HT1080 (cell line): ENCODE measurements at places on chromosomes 5 and 9. TPM values are rescaled to one million over a fixed set of nuclear protein-coding genes. Genes with fewer than 3 reads are reported as not detected.

DNA sequence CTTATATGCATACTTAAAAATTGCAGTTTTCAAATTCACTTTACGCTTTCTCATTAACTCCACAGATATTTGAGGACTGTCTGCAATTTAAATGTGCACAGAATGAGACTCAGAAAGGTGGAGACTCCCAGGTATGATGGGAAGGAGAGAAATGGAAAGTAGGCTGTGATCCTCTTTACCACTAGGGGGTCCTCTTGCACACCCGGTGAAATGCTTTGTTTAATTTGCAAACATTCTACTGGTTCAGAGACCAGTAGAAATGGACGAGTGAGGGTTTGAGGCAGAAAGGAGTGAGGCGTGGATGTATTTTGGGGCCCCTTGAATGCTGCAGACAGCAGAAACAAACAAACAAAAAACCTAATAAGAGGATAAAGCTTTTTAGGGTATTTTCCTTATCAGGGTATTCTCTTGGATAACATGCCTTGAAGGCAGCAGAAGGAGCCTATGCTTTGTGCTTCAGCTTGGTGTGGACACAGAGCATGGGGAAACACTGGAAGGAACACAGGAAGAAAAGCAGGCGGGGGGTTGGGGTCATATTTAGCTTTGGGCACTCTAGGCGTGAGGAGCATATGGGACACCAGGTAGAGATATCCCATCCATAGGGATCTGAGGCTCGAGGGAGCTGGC lies 410.1 kb downstream of the DMRT2 start:
- peak; percentile 16 for DNase-seq

DNA sequence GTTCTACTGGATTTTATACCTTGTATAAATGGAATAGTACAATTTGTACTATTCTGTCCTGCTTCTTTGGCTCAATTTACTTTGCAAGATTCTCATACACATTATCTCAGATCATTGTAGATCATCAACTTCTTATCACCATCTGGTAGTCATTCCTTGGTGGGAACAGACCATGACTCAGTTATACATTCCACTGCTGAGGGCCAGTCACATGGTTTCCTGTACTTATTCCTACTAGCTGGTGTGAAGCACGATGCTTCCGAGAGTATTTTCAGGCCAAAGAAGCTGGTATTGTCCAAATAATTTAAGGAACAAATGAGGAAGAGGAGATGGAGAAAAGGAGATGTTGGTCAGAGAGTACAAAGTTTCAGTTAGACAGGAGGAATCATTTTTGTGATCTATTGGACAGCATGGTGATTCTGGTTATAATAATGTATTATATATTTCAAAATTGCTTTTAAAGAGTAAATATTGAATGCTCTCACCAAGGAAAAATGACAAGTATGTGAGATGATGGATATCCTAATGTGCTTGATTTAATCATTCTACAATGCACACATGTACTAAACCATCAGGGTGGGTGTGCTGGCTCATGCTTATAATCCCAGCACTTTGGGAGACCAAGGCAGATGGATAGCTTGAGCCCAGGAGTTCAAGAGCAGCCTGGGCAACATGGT lies 124.1 kb downstream of the SYK start:
- DNase-seq, result peak; percentile 57

DNA sequence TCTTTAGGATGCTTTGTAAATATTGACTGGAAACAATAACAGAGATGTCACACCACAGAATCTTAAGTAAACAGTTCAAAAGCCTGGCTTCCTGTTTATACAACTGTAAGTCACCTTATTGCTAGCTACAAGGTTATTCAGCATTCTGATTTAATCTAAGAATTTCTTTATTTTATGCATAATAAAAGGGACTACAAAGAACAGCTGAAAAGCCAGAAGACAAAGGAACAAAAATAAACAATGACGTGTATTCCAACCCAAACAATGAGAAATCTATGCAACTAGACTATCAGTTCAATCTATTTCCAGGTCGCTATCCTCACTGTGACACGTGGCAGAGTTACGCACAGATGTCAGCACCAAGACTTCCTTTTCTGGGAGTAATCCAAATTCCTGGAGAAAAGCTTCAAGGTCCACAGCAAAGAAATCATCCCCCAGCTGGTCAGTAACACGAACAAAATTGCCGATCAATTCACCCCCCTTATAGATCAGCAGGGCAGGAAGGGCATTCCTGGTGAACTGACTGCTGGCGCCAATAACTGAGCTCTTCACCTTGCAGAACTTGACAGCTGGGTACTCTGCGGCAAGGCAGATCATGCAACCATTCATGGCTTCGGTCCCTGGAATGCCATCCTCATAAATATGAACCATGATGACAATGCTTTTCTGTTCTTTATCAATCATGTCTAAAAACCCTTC lies 8.4 kb downstream of the PDCL start:
- DNase-seq, result no peak

DNA sequence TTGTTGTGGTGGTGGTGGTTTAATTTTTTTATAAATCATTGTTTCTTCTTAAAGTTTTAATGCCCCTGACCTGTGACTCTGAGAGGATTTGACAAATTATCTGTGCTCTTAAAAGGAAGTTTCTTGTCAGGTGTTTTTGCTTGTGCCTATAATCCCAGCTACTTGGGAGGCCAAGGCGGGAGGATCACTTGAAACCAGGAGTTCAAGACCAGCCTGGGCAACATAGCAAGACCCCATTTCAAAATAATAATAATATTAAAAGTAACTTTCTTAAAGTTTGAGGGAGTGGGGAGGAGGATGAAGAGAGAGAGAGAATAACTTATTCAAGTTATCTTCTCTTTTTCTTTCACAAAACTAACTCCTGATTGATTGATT lies 12.2 kb upstream of the ERMP1 start:
- DNase-seq, result no peak

GRCh38 chr9:134205672-134206310 lies 41.4 kb upstream of the RNU6ATAC start:
- peak; percentile 40 for DNase-seq

DNA sequence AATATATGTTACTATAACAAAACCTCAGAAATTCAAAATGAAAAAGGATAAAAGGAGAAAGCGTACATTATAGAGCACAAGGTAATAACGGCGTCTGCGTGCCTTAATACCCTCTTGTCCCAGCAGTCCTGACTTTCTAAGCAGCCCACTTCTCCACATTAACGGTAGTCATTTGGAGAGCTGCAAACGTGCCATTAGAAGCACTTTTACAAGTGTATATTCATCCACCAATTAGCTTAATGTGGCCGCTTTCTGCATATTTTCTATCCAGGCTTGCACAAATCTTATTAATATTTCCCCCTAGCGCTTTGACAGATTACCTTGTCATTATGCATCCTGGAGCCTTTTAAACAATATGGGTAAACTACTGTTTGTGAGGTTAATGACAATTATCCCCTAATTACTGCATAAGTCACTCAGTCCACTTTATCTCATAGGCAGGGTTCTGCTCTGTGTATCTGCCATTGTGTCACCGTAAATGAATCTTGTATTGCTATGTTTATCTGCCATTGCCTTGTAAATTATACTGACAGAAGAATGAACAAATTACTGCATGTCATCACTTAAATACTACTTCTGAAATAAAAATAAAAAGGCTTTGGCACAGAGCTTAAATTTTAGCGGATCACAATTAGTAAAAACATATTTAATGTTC lies 421.3 kb downstream of the BNC2 start:
- DNase-seq, result no peak

GRCh38 chr9:76607730-76608436 lies 148.9 kb downstream of the GCNT1 start:
- no peak for DNase-seq

- DNase-seq, result peak; percentile 59
Observed at GRCh38 chr9:108776920-108777639, 78.7 kb downstream of the ACTL7B start.

DNA sequence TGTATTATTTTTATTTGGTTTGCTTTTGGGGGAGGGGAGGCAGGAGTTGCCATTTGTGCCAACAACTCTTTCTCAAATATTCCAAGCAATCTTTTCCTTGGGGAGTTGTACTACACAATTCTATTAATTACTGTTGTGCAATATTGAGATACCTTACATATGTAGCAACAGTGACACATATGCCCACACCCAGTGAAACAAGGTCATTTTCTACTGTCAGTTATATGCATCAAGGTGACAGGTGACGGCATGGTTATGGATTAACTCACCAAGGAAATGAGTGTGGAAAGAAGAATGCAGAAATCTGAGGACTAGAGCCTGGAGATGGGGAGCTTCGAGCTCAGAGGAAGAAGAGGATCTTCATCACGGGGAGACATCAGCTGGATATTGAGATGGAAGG lies 17.9 kb upstream of the MSMP start:
- DNase-seq, result peak; percentile 47

DNA sequence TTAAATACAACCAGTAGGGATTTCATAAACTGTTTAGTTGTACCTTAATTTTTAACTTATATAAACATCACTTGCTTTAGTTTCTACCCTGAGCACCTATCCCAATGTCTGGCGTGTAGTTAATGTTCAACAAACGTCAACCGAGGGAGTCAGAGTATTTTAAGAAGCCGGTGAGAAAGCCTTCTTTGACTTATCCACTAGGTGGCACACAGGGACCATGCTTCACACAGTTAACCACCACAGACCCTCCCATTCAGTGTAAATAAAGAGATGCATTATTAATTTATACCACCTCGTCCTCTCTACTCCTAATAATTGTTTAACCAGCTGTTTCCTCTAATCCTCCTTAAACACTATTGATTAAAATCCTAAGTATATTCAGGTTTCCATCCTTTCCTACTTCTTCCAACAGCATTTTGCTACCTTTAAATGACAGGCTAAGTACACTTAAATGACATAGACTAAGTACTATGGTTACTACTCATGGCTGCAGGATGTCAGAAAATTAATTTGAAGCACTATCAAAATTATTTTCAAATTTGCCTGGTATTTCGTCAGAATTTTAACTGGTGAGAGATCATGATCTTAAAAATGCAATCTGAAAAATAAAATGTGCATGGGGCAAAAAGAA lies 2.3 kb downstream of the HAPLN1 start:
- peak; percentile 50 for DNase-seq

DNA sequence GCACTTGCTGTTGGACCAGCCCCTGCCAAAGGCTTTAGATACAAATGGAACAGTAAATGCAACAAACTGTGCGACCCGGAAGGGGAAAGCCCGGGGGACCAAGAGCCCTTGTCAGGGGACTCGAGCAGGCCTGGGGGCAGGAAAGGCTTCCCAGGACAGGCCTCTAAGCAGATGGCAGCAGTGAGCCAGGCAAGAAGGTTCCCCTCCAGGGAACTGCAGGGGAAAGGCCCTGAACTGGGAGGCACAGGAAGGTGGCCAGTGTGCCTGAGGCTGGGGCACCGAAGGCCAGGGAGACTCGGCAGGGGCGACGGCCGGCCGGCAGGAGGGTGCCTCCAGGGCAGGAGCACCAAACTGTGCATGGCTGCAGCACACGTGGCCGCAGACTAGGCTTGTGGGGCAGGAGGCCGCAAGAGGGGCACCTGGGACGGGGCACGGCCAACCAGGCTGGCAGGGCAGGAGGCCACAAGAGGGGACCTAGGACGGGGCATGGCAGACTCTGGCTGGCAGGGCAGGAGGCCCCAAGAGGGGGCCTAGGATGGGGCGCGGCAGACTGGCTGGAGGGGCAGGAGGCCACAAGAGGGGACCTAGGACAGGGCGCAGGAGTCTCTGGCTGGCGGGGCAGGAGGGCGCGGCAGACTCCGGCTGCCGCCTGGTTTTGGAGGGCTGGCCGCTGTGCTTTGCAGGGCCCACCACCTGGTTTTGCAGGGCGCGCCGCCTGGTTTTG lies 10.0 kb downstream of the VAV2 start:
- no peak for DNase-seq

DNA sequence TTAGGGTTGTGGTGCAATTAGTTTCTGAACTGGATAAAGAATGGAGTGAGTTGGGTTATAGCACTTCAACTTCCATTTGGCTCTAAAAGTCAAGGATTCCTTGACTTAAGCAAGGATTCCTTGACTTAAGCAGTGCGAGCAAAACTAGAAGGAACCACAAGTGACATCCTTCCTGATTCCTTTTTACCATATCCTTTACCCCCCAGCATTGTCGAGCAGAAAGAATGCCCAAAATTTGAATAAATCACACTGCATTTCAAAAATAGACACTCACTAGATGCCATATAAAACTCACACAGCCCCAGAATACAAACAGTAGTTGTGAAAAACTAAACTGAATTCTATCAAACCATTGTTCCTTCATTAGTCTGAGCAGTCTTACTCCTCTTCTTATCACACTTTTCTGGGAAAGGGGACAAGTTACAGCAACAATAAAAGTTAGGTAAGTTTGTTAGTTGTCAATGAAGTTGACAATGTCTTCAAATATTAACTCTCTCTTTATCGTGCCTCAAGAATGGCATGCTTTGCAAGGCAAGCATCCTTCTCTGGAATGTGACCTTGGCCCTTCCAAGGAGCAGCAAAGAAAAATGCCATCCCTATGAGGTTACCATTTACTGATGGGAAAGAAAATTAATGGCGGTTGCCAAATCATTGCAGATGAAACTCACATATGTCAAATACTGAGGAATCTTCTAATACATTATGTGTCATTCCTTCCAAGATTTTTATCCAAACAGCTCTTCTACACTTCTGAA lies 273.3 kb upstream of the ANKRD55 start:
- no peak for DNase-seq

Gene TPM2
- total RNA-seq, result 405 and 411 TPM in 2 replicates
